ENCODE measurements at places on chromosomes 13 and 19.

DNA sequence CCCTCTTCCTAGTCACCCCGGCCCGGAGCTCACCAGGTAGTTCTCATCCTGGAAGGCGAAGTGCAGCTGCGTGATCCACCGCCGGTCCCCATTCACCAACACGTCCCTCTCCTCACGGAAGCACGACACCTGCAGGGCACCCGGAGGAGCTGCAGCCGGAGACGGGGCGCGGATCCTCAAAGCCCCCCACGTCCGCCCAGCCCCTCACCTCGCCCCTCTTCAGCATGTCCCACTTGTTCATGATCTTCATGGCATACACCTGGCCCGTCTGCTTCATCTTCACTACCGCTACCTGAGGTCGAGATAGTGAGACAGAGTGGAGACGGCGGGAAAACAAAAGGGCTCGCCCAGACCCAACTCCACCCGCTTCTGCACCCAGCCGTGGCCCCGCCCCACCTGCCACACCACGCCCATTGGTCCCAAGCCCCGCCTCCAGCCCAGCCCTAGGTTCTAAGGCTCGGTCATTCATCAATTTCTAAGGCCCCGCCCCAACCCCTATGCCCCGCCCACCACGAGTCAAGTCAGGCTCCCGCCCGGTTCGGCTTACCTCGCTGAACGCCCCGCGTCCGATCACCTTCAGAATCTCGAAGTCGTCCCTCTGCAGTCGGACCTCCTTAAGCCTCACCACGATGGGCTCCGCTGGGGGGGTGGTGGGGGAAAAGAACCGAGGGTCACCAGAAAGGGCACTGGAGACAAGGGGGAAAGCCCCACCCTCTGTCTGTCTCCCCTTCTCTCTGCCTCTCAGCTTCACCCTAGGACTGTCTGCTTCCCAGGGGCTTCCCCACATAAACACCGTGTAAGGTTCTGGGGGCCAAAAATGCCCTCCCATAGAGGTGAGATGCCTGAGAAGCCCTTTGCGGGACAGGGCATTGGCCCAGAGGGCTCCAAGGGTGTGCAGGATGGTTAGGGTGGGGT is 2.8 kb downstream of the DMPK start:
- no peak for DNase-seq

DNA sequence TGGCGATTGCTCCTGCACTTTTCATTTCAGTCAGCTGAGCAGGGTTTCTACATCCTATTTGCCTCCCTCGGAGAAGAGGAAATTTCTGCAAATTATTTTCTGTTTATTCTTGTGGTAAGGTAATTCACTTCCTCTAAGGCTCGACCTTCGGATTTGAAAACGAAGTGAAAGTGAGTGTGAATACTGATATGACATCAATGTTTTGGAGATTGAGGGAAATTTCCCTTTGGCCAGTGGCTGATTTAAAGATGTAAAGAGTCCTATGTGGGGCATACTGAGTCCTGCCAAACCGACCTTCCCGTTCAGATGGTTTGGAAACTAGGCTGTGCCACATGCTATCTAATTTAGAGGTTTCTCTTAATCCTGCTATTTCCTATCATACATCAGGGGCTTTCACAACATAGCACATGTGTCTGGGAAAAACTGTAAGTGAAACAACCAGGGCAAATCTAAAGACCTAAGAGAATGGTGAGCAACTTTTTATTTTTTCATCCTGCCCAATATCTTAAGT is 112.3 kb downstream of the POSTN start:
- DNase-seq: no peak

- DNase-seq: no peak
These were observed 5.3 kb downstream of the SBNO2 start for GRCh38 chr19:1168572-1169410.

DNA sequence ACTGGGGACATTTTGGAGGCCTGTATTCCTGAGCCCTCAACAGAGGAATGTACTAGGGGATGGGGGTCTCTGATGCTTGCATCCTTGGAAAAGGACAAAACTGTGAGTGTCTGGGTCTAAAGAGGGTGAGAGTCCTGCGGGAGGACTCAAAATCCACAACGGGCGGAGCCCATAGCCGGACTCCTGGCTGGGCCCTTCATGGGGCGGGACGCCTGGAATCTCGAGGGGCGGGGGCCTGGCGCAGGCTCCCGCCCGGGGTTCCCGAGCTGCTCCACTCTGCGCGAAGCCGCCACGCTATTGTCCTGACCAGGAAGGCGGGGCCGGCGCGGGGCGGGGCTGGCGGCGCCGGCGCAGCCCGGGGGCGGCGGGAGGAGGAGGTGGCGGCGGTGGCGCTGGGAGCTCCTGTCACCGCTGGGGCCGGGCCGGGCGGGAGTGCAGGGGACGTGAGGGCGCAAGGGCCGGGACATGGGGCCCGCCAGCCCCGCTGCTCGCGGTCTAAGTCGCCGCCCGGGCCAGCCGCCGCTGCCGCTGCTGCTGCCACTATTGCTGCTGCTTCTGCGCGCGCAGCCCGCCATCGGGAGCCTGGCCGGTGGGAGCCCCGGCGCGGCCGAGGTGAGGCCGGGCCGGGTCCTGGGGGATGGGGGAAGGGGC is at the start of gene APLP1:
APLP1 (plus strand) TSS at position 403 of the 651 bp plus-strand sequence; CDS start at position 466, 63 bp downstream.
- DNase-seq: no peak

DNA sequence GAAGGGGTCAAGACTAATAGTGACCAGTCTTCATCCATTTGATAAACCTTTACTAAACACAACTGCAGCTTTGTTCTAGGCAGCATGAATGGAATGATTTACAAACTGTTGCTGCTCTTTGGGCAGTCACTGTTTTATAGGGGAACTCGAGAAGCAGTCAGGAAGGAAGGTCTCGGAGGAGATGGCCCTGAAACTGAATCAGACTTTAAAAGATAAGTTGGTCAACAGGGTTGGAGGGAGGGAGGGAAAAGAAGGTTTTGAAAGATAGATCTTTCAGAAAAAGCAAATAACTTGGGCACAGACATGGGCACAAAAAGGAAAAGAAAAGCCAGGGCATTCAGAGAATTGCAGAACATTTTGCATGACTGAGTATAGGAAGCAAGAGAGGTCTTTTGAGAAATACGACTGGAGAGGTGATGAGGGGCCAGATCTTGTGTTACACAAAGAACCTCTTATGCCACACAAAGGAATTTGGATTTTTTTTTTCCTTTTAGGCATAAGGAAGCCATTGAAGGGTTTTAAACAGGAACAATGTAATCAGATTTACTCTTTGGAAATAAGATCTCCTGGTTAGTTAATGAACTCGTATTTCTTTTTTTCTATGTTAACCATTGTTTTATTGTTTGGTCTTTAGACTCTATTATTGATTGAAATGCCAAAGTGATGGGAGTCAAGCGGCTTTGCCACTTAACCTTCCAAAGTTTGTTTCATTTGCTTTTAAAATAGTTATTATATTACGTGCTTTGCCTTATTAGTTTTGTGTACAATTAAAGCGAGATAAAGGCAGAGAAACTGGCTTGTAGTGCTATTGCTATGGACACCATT is 37.5 kb upstream of the SACS start:
- DNase-seq: no peak

GRCh38 chr13:20776751-20777150 is 3.0 kb upstream of the EEF1AKMT1 start:
- DNase-seq: no peak

GRCh38 chr13:33645591-33646554 is 172.1 kb upstream of the RFC3 start:
- DNase-seq: no peak

GRCh38 chr19:7830272-7830771 is 304 bp downstream of the EVI5L start:
- DNase-seq: no peak

- DNase-seq: no peak
These were observed 12.8 kb downstream of the MOB3A start for GRCh38 chr19:2083174-2083854.

DNA sequence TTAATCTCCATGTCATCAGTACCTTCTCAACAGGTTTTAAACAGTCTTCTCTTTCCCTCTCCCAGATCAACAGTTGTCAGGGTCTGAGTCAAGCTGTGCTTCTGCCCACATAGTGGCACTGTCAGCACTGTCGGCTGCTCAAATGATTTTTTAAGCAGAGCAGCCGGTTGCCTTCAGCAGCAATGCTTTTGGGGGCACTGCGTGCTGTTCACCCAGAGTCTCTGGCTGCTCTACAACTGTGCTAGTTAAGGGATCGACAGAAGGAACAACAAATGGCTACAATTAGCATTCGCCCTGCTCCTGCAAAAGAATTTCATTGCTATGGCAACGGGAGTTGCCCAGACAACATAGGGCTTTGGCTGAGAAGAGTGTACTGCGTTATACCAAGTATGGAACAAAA is 412.9 kb downstream of the DIAPH3 start:
- no peak for DNase-seq

GRCh38 chr19:10289836-10290356 is at the start of gene ICAM5:
ICAM5 (plus strand) TSS chr19:10289952; CDS start chr19:10290044, 92 bp downstream.
- DNase-seq: no peak

- no peak for DNase-seq
These were observed 8.4 kb downstream of the FAM124A start for GRCh38 chr13:51230477-51231105.
